ENCODE measurements at places on chromosomes 3 and 15.

GRCh38 chr3:142888099-142888480, 793 bp downstream of the PCOLCE2 start:
- no peak for DNase-seq

- DNase-seq = no peak
Observed at GRCh38 chr15:73754461-73754860, 1.3 kb upstream of the INSYN1 start.

- DNase-seq = no peak
Observed at GRCh38 chr3:43180027-43180426, 74.1 kb upstream of the POMGNT2 start.

DNA sequence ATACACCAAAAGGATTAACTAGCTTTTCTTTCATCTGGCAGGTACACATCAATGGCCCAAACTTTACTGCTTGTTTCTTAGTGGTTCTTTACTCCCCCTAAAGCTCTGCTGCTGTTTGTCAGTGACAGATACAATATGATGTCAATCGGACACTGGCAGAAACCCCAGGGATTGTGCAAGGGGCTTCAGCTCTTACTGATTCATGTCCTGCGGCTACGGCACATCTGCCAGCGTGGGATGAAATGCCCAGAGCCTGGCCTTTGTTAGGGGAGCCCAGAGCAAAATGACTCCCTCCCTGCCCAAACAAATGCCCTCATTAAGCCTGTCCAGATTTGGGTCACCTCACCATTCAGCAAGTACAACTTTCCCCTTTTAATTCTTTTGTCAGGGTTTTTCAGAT, 28.3 kb downstream of the SRP14 start:
- DNase-seq = no peak

- DNase-seq = no peak
Observed at GRCh38 chr3:71488882-71489281, 94.6 kb downstream of the FOXP1 start.

DNA sequence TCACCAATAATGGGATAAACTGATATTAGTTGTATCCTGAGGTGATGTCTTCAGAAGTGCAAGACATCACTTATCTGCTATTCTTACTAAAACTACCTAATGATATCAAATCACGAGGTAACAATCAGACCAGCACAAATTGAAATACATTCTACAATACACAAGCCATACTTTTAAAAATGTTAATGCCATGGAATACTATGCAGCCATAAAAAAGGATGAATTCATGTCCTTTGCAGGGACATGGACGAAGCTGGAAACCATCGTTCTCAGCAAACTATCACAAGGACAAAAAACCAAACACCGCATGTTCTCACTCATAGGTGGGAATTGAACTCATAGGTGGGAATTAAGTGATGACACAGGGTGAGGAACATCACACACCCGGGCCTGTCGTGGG, 129.3 kb downstream of the SST start:
- no peak for DNase-seq

DNA sequence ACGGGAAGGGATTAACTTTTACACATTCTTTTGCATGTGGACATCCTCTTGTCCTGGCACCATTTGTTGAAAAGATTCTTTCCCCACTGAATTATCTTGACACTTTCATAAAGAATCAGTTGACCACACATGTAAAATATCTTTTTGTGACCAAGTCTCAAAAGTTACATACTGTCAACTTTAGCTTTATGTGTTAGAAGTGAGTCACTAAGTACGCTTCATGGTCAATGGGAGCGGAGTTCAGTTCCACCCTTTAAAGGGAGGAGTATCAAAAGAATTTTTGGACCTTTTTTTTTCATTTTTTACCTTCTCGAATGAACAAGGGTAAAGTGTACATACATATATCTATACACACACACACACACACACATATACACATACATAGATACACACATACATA, 35.4 kb downstream of the MAPK6 start:
- no peak for DNase-seq

DNA sequence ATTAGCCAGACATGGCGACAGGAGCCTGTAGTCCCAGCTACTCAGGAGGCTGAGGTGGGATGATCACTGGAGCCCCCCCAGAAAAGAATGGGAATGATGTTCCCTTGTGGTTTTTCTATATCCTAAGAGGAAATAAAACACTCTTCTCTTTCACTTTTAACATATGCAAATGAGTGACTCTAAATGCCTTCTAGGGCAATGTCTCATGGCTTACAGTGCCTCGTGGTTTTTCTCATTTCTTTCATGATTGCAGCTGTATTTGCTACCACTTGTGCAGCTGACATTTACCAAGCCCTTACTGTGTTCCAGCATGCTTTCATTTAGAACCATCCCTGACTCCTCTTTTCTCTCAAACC, 26.4 kb downstream of the STOML1 start:
- DNase-seq = no peak

DNA sequence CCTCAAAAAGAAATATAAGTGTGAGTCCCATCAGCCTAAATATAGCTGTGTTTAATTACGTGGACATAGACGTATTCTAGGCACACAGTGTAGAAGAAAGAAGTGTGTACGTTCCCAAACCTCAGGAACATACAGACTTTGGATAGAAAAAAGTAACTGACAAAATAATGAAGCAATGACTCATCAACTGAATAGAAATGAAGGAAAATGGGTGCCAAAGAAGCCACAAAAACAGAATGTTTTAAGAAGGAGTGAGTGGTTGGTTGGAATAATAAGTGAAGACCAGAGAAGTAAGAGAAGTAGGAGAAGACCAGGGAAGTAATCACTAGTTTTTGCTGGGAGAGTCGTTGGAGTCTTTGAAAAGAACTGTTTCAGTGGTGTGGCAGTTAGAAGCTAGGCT, 518.1 kb downstream of the ROBO1 start:
- DNase-seq = no peak

- no peak for DNase-seq
Observed at GRCh38 chr15:99692825-99693224, 40.4 kb downstream of the LYSMD4 start.

GRCh38 chr3:64571982-64572381, 115.8 kb downstream of the ADAMTS9 start:
- DNase-seq = no peak

- DNase-seq = no peak
Observed at GRCh38 chr3:72567474-72567873, 280.8 kb downstream of the SHQ1 start.

- no peak for DNase-seq
Observed at GRCh38 chr3:101128001-101128400, 134.8 kb upstream of the ABI3BP start.

DNA sequence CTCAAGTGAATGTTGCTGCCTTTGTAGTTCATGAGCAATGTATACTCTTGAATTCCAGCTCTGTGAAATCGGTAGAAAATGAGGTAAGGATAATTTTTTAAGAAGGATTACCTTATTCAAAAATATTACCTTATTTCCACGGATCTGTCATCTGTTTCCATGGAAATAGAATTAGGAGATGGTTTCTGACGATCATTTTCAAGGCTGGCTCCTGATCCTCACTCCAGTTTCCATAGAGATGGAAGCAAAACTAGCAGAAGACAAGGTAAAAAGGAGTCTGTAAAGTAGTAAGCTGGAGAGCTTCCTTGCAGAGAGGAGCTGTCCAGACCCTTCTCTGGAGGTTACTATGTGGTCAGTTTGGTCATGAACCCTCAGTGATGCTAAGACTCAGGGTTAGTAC, 55.5 kb downstream of the CACNA2D3 start:
- no peak for DNase-seq

GRCh38 chr15:76342382-76343201, 6.0 kb downstream of the ISL2 start:
- no peak for DNase-seq

DNA sequence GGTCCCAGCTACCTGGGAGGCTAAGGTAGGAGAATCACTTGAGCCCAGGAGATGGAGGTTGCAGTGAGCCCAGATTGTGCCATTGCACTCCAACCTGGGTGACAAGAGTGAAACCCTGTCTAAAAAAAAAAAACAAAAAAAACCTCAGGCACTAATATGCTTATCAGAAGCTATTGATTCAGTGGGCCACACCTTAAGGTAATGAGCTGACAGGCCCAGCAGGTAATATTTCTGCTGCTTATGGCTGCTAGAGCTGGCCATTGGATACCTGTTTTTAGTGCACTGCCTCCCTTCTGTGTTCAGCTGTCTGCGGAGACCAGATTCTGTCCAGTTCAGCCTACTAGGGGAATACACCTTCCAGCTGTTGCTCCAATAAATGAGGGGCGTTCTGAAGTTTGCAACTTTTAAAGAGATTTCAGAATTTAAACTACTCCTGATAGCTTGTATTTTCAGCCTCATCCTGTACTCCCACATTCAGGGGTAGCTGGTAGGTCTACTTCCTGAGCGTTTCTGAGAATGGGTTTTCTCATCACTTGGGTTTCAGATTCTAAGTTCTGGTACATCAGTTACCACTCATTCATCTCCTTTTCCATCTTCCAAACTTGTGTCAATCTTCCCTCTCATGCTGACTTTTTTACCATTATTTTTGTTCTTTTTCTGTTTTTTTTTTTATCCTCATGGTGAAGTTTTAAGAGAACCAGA, 69.0 kb downstream of the ATP11B start:
- no peak for DNase-seq

DNA sequence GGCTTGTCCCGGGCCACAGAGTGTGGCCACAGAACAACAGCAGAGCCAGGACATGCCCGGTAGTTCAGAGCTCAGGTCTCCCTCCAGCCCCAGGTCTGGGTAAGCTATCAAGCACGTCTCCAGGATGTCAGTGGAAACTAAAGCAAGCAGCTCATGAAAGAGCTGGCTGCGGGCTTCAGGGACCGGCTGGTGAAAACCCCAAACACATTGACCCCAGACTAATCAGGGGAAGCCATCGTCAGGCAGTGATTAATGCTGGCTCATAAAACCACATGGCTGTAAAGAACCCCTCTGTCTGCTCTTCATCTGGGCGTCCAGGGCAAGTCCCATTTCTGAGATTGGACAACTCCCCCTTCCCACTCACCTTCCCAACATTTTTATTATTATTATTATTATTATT, 37.8 kb downstream of the LMCD1 start:
- no peak for DNase-seq

DNA sequence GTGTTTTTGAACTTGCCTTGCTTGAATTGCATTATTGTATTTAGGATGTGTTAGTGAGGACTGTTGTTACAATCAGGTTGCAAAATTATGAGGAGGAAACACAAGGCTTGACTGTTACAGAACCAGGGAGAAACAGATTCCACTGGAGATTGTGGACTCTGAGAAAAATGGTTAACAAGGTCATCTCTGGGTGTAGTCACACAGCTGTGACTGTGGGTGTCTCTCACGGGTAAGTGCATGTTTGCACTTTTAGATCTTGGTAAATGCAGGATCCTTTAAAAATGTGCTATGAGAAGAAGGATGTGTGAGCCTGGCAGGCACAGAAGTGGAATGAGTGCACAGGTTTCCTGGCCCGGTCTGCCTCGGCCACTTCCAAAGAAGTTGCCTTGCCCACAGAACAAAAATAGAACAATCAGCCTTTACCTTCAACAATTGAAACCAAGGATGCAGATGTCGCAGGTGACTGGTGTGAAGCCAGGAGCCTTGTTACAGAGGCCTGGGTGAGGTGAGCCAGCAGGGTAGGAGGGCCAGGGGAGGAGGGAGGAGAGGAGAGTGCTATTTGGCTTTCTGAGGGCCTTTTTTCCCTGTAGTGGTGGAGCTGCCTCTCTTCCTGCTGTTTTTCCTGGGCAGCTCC, 68.0 kb downstream of the ABHD5 start:
- DNase-seq = no peak

DNA sequence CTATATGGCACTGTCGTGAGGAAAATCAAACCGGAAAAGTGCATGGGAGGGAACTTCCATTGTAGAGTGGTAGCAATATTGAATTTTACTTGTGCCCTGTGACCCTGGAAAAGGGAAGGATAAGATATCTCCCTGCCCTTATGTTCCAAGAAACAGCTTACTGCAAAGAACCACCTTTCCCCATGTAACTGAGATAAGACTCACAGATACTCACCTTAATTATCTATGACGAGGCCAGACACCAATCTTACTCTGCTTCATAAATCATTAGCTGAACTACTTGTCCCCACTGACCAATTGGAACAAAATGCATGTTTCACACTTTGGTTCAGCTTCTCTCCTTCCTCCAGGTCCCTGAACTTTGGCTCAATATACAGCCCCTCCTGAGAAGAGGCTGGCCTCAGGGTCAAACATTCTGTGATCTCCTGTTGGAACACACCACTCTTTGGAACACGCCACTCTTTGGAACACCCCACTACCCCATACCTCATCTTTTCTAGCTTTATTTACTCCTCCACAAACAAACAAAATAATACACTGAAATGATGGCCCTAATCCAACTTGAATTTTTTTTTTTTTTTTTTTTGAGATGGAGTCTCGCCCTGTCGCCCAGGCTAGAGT, 6.9 kb upstream of the TOPAZ1 start:
- DNase-seq = no peak

- DNase-seq = no peak
Observed at GRCh38 chr15:38085931-38086568, 151.6 kb downstream of the TMCO5A start.

DNA sequence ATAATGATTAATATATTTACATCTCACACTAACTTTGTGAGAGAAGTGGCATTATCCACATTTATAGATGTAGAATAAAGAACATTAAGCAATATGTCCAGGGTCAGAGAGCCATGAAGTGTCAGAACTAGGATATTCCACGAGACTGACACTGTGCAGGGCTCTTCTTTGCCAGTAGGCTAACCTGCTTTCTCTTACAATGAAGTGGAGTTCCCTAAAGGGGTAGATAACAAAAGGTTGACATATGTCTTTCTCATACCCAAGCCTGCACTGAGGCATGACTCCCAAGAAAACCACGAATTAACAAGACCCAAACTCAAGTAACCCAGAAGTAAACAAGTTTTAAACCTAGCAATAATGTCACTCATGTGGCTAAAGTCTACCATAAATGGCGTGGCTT, 191.5 kb upstream of the SLC2A2 start:
- DNase-seq = no peak

DNA sequence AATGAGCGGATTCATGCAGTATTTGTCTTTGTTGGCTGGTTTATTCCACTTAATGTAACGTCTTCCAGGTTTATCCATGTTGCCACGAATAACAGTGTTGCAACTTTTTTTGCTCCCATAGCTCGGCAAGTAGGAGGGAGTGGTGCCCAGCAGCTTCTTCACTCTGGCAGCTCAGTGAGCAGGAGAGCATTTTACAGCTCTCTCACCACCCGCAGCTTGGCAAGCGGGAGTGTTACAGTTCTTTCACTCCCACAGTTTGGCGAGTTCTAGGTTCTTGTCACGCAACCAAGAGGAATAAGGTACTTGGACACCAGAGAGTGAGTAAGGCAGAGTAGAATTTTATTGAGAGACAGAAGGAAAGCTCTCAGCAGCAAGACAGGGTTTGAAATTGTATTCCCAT, 935.2 kb downstream of the TBL1XR1 start:
- no peak for DNase-seq

GRCh38 chr3:12984023-12984823, 89.0 kb downstream of the IQSEC1 start:
- DNase-seq = no peak

DNA sequence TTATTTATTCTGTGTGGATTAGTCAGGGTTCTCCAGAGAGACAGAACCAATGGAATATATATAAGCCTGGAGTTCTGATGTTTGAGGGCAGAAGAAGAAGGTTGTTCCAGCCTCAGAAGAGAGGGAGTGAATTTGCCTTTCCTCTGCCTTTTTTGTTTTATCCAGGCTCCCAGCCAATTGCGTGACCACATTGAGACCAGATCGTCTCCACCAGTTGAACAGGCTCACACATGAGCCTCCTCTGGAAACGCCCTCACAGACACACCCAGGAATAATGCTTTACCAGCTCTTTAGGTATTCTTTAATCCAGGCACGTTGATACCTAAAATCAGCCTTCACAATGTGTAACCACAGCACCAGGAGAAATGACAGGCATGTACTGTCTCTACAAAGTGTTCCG, 923.1 kb downstream of the TBL1XR1 start:
- DNase-seq = no peak
